ENCODE measurements at places on chromosomes 5 and 9. TPM values are rescaled to one million over a fixed set of nuclear protein-coding genes. Genes with fewer than 3 reads are reported as not detected.
A peak's percentile ranks its signal among the peaks of the same experiment; 100 is the strongest.

The IL5 gene
- not detected for total RNA-seq

The TMEM174 gene
- total RNA-seq: not detected

DNA sequence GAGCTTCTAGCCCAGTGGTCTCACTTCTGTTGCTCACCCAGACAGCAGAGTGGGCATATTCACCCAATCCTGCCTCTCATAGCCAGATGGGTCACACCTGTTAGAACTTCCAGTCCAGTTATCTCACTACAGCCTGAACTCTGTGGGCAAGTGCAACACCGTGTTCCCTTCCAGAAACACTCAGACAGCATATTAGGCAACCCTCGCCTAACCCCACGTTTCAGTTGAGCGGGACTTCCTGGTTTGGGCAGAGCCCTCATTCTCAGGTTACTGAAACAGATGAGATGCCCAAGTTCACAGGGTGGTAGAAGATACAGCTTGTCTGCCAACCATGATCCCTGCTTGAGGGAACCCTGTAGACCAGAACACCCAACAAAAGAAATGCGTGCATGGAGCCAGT is 538.2 kb downstream of the CYLC2 start:
- DNase-seq: no peak
- H3K27me3 ChIP-seq: no peaks in the 10 kb centered on the region
- H3K4me1 ChIP-seq: no peaks in the 10 kb centered on the region
- no peak overlapping the region for H3K4me3 ChIP-seq

GRCh38 chr5:163190784-163191183 is 246.6 kb upstream of the CCNG1 start:
- no peaks in the 10 kb centered on the region for H3K27me3 ChIP-seq
- no peaks in the 10 kb centered on the region for H3K36me3 ChIP-seq
- no peak overlapping the region for H3K27ac ChIP-seq
- no peak overlapping the region for H3K4me3 ChIP-seq
- DNase-seq: no peak

The FSTL4 gene
- total RNA-seq: 0.18 TPM

The PCDHA9 gene
- total RNA-seq: 0.21 TPM

DNA sequence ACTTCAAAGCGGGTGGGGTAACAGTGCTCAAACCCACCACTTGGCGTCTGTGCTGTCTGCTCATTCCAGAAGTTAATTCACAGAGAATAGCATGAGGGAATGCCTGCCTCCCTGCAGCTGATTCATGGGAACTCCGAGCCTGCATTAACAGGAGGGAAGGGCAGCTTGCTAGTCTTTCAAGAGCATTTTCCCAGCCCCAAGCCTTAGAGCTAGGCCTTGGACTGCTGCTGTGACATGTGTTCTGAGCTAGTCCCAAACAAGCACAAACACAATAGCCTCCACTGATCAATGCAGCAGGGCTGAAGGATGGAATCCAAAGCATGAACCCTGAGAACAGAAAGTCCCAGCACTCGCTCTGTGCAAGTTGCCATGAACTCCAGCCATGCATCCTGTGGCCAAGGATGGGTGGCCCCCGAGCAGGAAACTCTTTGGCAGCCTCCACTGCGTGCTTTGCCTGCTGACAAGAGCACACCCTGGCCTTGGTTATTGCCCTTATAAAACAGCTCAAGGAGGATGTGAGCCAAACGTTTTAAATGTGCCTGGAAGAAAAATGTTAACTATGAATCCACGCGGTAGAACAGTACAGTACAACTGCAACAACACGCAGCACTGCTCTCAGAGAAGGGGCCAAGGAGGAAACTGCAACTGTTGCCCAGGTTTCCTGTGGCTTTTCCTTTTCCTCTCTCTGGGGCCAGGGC is 653.1 kb upstream of the KLF4 start:
- no peaks in the 10 kb centered on the region for H3K36me3 ChIP-seq
- no peaks in the 10 kb centered on the region for H3K27me3 ChIP-seq
- H3K27ac ChIP-seq: no peak overlapping the region

The PCDHB14 gene
- total RNA-seq: 0.80 TPM

The TMEM171 gene
- total RNA-seq: 2.1 TPM

The RGS7BP gene
- total RNA-seq: not detected

The ADRB2 gene
- 1.0 TPM for total RNA-seq

- H3K27ac ChIP-seq: no peak overlapping the region
- H3K36me3 ChIP-seq: no peaks in the 10 kb centered on the region
- H3K4me3 ChIP-seq: no peak overlapping the region
- peak; percentile 60 for DNase-seq
- H3K4me1 ChIP-seq: no peaks in the 10 kb centered on the region
- no peaks in the 10 kb centered on the region for H3K27me3 ChIP-seq
These were observed 84.1 kb downstream of the FEM1C start for GRCh38 chr5:115460472-115460871.

DNA sequence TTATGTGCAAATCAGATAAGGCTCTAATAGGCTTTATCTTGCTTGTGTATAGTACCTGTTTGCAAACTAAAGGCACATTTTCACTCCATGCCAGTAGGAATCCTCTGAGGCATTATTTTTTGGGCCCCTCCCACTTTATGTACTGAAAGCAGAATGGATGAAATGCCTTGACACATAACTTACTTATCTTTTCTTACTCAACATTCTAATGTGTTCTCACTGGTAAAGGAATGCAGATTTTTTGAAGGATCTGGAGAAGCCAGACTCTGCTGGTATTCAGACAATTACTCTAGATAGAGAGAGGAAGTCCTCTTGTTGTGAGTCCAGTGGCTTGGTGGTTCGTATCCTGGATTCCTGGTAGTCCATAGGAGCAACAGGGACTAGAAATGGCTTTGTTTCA is 336.7 kb downstream of the CCDC171 start:
- no peak overlapping the region for H3K4me3 ChIP-seq
- H3K36me3 ChIP-seq: no peaks in the 10 kb centered on the region
- no peak for DNase-seq

The TMC1 gene
- 0.36 TPM for total RNA-seq

GRCh38 chr9:109258481-109259302 is 62.2 kb downstream of the EPB41L4B start:
- H3K27me3 ChIP-seq: no peaks in the 10 kb centered on the region
- H3K4me3 ChIP-seq: no peak overlapping the region
- no peak overlapping the region for H3K27ac ChIP-seq
- peaks cover 23% of the 10 kb centered on the region for H3K4me1 ChIP-seq

- H3K27me3 ChIP-seq: no peaks in the 10 kb centered on the region
- no peaks in the 10 kb centered on the region for H3K4me1 ChIP-seq
- no peak for DNase-seq
- H3K27ac ChIP-seq: no peak overlapping the region
- no peak overlapping the region for H3K4me3 ChIP-seq
- H3K36me3 ChIP-seq: no peaks in the 10 kb centered on the region
These were observed 43.4 kb upstream of the S1PR3 start for GRCh38 chr9:88947581-88948573.

GRCh38 chr5:150789943-150790611 is 11.5 kb downstream of the SMIM3 start:
- peaks cover 38% of the 10 kb centered on the region for H3K4me1 ChIP-seq
- H3K27ac ChIP-seq: peak overlapping the region; percentile 65
- no peak for DNase-seq
- no peaks in the 10 kb centered on the region for H3K36me3 ChIP-seq
- no peak overlapping the region for H3K4me3 ChIP-seq

The GTF3C4 gene
- 25.1 TPM for total RNA-seq

- no peak for DNase-seq
- H3K36me3 ChIP-seq: no peaks in the 10 kb centered on the region
- H3K27me3 ChIP-seq: no peaks in the 10 kb centered on the region
- no peaks in the 10 kb centered on the region for H3K4me1 ChIP-seq
- no peak overlapping the region for H3K27ac ChIP-seq
These were observed 41.1 kb upstream of the CDC42SE2 start for GRCh38 chr5:131222731-131223130.

- H3K27ac ChIP-seq: no peak overlapping the region
- no peaks in the 10 kb centered on the region for H3K27me3 ChIP-seq
- H3K36me3 ChIP-seq: no peaks in the 10 kb centered on the region
- no peak overlapping the region for H3K4me3 ChIP-seq
- H3K4me1 ChIP-seq: no peaks in the 10 kb centered on the region
These were observed 57.4 kb downstream of the TSTD2 start for GRCh38 chr9:97575673-97576200.
